ENCODE measurements at places on chromosomes 6 and 20.

GRCh38 chr20:46123482-46124245, 5.5 kb downstream of the CD40 start:
- no peak for DNase-seq

DNA sequence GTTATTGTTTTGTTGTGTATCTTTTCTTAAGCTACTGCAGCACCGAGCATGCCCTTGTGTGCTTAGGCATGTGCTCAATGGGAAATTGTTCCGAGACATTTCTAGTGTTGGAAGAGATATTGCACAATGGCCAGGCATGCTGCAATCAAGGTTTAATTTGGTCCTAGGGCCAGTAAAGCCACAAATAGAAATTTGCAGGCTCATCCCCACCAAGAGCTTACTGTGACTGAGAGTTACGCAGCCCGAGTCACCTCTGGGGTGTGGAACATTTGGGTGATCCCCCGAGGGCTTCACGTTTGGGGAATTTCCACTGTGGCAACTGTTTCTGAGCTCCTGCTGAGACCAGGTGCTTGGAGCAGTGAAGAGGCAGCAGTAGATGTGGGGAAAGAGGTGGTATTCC, 65.8 kb downstream of the ADTRP start:
- no peak for DNase-seq

DNA sequence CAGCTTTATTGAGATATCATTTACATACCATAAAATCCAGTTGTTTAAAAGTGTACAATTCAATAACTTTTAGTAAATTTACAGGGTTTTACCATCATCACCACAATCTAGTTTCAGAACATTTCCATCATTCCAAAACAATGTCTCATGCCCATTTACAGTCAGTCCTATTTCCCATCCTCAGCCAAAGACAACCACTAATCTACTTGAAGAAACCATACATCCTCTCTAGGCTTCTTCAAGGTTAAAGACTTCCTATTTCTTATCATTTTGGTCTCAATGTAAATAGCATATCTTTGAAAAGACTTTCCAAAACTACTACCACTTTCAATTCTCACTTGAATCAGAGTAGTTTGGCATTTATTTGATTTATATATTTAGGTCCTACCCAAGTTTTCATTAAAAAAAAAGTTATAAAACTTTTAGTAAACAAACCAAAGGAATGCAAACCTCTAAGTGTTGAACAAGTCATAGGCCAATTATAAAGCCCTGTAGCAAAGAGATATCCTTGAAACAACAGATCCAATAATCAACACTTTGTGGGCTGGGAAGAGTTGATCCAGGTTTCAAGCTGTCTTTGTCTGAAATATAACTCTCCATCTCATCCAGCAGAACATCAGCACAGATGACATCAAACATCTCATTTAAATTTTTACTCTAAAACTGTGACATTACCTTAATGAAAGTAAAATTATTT, 211.3 kb upstream of the RUNX2 start:
- no peak for DNase-seq

DNA sequence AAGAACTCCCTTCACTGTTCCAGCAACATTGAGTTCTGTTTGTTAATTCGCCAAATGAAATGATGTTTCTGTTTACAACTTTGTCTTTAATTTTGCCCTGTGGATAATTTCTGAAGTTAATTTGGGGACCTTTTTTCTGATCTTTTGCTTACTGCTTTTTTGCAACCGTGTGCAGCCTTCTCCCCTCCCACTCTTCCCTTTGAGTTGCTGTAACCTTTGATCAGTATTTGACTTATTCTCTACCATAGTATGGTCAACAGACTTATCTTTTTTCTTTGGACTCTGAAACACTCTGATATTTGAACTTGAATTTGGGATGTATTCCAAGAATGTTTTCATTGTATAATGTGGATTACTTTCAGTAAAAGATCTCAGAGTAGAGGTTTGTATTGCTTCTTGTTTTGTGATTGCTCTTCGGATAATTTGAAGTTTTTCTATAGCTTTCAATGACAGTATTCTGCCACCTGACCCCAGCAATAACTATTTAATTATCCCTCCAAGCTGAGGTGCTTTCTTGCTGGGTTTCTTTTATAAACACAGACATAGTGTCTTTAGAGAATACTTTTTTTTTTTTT, 46.2 kb downstream of the LRRN4 start:
- no peak for DNase-seq

GRCh38 chr6:89205819-89206218, 11.3 kb downstream of the GABRR1 start:
- DNase-seq, result no peak

- no peak for DNase-seq
These were observed 4.1 kb upstream of the RAB23 start for GRCh38 chr6:57226221-57226620.

GRCh38 chr6:82013561-82014530, 233.7 kb downstream of the IBTK start:
- no peak for DNase-seq

DNA sequence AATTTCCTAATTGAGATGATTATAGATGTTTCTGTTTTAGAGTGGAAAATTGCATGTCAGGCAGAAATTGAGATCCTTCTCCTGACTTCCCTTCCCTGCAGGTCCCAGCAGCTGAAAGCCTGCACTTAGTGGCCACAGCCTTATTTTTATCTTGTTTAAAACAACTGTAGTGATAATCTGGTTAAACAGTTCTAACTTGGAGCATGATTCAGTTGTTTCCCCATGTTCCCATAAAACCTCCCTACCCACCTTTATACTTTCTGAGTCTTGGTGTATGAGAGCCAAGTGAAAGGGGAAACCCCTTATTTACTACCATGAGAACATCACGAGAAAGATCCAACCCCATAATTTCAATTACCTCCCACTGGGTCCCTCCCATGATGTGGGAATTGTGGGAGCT, 195.2 kb downstream of the SLC16A10 start:
- no peak for DNase-seq

- DNase-seq, result no peak
These were observed 499.1 kb downstream of the CD83 start for GRCh38 chr6:14616656-14617055.

GRCh38 chr6:136024711-136025110, 173.2 kb downstream of the PDE7B start:
- DNase-seq, result no peak

DNA sequence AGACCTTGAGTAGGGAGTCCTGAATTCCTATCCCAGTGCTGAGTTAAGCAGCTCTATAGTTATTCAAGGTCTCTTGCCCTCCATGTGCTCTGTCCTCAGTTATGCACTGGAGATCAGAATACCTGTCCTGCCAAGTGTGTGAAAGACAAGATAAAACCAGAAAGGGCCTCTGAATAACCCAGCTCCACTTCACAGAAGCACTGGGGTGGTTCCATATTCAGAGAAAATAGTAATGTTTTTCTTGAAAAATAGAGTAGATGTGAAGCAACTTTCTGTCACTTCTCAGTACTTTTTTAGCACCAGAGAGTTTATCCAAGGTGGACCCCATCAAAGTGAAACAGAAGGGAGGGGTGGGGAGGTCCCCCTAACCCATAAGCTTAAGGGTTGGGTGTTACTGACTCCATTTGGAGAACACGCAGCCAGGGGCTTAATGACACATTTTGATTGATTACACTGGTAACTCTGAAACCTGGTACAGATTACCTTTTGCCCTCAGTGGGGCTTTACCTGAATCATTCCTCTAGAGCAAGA, 509.8 kb upstream of the JARID2 start:
- no peak for DNase-seq

Data from right renal pelvis (tissue), 4 donors.